CD4-positive, CD25-positive, alpha-beta regulatory T cell (primary cell): ENCODE measurements at places on chromosomes 11 and 22. TPM values are rescaled to one million over a fixed set of nuclear protein-coding genes. Genes with fewer than 3 reads are reported as not detected.

The LDHAL6A gene
- not detected for total RNA-seq

The RNF215 gene
- 13.1 TPM for total RNA-seq

The OR51E2 gene
- total RNA-seq: not detected

The HTR3B gene
- not detected for total RNA-seq

The PITPNB gene
- 69.3 TPM for total RNA-seq

The EFCAB6 gene
- not detected for total RNA-seq

The GRK3 gene
- total RNA-seq: 3.5 TPM

The OTOG gene
- total RNA-seq: not detected
